Hematopoietic multipotent progenitor cell treated with erythropoietin and hydrocortisone succinate and interleukin-3 and kit ligand, for 6 days (in vitro differentiated cells): ENCODE measurements at places on chromosomes 7 and 10.

DNA sequence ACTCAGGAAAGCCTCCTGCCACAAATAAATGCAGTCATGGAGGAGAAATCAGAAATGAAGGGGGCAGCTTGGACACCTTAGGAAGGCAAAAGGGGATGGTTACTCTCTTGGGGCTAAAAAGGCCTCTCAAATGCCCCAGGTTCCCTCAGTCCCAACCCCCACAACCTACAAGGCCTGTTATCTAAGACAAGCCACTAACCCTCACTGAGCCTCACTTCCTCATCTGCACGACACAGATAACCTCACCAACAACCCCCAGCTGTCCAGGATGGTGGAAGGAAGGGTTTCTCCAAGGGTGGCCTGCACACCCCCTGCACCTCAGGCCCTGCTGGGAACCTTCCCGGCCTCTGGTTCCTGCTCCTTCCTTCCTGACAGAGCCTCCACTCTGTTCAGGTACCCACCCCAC, 29.2 kb downstream of the SORBS1 start:
- peak; percentile 99 for DNase-seq

DNA sequence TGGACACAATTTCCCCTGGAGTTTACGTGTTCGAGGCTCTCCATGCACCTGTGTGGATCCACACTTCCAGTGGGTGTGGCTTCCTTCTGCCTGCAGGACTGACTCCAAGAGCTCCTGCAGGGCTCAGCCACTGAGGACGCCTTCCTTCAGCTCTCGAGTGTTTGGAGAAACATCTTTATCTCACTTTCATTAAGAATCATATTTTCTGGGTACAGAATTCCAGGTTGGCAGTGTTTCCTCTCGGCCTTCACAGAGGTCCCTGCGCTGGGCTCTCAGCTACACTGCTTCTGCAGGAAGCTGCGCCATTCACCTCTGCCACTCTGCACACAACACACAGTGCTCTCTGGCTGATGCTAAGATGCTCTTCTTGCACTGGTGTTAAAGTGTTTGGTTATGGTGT, 69.9 kb upstream of the NKX6-2 start:
- no peak for DNase-seq

DNA sequence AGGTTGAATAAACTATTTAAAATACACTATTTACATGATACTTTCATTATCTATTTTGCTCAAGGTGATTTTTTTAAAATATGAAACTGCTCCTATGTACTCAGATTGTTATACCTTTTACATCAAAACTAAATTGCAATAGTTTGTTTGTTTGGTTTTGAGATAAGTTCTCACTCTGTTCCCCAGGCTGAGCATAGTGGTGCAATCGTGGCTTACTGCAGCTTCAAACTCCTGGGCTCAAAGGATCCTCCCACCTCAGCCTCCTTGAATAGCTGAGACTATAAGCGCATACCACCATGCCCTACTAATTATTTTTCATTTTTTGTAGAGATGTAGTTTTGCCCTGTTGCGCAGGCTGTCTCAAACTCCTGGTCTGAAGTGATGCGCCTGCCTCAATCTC, 12.7 kb downstream of the TAS2R60 start:
- no peak for DNase-seq

- DNase-seq = no peak
Measured at GRCh38 chr10:129965425-129965808, 1.3 kb upstream of the EBF3 start.

DNA sequence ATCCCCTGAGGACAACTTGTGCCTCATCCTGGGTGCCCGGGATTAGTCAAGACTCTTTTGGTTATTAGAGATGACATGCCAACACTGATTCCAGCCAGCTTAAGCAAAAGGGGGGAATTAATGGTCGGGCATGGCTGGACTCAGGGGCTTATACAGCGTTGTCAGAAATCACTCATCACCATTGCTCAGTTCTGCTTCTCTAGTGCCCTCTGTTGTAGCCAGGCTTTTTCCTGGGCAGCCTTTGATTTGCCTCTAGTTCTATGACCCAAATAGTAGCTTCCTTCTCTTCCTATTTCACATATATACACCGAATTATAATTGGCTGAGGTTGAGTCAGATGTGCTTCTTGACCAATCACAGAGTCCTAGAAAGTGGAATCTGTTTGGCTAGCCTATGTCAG, 192.0 kb upstream of the HABP2 start:
- no peak for DNase-seq

DNA sequence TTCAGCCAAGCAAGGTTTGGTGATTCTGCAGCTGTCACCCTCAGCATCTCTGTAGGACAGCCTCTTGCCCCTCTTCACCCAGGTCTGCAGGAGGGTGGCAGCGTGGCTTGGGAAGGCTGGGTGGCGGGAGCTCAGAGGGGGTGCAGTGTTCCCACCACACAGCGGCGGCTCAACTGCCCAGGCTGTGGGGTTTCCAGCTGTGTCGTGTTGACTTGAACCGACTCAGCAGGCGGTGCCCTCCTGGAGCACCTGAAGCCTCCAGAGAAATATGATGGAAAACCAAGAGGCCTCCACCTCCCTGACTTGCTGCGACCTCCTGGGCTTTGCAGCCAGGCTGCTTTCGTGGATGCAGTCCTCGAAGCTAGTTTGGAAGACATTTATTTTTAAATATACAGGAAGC, 68.0 kb upstream of the KLF6 start:
- no peak for DNase-seq

DNA sequence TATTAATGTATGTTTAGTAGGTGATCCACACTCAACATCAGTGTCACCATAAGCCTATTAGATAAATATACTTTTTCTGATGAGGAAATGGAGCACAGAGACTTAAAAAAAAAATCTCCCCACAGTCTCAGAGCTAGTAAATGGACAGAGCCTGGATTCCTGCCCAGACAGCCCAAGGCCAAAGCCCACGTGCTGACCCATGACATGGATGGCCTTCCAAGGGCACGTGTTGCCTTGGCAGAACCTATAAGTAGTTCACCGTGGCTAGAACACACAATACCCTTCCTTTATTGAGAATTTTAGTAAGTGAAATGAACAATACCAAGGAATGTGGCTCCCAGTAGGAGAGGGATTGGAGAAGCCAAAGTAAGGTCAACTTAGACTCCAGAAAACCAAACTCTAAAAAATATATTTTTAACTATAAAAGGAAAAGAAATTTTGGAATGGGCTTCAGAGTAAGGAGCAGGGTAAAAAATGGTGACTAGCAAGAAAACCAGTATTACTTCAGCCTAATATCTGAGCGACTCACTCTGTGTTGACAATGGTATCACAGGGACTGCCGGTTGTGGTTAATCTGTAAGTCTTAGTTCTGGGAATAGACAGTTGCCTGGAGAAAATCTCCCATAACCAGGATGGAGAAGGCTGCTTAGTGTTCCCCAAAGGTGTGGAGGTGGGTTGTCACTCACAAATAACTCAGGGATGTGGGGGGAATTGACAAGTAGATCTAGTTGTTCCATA, 223.0 kb downstream of the SORCS1 start:
- no peak for DNase-seq

- no peak for DNase-seq
Measured at GRCh38 chr10:6074489-6075301, 12.5 kb upstream of the IL2RA start.

- DNase-seq = peak; percentile 74
Measured at GRCh38 chr10:102644066-102644645, at the start of gene TRIM8. TRIM8 (plus strand) TSS chr10:102644479; CDS start chr10:102644618, 139 bp downstream.

- no peak for DNase-seq
Measured at GRCh38 chr10:71819441-71819861, 31.6 kb downstream of the PSAP start.

DNA sequence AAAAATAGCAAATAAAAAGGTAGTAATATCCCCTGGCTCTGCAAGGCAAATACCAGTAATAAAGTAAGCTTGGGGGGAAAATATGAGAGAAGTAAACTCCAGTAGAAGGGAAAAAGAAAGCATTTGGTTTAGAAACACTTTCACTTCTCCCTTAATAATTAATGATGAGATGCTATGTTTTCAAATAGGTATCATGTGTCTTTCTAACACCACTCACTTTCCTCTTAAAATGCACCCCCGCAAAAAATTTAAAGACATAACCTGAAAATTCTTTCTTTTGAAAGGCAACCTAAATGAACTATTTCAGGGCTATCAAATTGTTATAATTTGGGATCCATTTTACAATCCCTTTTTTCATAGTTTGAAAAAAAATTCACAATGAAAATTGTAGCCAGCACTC, 240.3 kb downstream of the SNX10 start:
- no peak for DNase-seq

DNA sequence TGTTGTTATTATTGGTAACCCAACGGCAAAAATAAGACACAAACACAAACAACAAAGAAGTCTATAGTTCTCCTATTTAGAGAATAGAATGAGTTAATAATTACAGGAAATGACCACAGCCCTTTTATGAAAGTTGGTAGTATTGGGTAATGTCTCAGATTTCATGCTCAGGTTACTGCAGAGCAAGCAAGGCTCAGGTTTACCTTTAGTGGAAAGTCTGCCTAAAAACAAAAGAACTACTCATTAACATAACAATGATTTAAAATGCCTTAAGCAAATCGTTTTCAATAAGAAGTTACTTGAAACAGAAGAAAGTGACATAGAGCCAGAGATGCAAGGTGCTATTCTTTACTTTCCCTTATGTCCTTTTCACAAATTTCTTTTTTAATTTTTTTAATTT, 441.2 kb downstream of the PLXDC2 start:
- DNase-seq = no peak

GRCh38 chr7:36870625-36871354, 146.5 kb upstream of the AOAH start:
- no peak for DNase-seq

- DNase-seq = peak; percentile 79
Measured at GRCh38 chr7:90595801-90596670, at the start of gene CDK14. CDK14 (plus strand) TSS chr7:90596321; CDS start chr7:90596628, 307 bp downstream.

- peak; percentile 93 for DNase-seq
Measured at GRCh38 chr7:155206318-155207020, 91.2 kb upstream of the INSIG1 start.

DNA sequence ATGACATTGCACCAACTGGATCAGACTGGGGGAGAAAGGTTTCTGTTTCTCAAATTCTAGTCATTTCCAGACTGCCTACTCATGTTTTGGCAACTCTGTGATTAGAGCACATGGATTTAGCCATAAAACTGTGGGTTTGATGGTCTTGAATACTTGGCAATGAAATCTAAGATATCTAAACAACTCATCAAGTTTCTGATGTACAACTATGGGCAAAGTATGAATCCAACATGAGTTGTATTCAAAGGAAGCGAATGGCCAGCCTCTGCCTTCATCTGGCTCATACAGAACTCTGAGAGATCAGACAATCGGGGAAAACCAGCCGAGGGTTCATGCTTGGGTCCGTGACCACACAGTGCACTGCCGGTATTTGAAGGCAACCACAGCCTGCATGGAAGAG, 144.3 kb downstream of the ADAM12 start:
- DNase-seq = no peak

DNA sequence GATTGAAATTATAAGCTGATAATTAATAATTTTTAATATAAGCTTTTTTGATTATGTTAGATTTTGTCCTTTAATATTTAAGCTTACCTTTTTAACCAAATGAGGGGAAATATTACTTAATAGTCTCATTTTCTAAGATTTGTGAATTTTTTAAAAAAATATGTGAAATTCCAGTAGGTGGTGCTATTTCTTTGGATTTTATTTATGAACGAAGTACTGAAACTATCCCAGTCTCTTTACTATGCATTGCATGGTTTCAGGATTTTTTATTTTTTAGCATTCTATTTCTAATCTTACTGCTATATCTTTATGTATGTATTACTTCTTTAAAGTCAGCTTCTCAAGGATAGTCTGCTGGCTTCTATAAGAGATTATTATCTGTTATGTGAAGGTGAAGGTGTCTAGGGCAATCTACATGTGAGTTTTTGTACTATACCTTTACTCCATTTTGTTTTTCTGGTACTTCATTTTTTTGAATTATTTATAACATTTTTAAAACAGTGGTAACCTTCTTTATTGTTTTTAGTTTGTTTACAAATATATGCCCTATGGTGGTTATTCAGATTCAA, 78.3 kb downstream of the ATRNL1 start:
- peak; percentile 47 for DNase-seq

DNA sequence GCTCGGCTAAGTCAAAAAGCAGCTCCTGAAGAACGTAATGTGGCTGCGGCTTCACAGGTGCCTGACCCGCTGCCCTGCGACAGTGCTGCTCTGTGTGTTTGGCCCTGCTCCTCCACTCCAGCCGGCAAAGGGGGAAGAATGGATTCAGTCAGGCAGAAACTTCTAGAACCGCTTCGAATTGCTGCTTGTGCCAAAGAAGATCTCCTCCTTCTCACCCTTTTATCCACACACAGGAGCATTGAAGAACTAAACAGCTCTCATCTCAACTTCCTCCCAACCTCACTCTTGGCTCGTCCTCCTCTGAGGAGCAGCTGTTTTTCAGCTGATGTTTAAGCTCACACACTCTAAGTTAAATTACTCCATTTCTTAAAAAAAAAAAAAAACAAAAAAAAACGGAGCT, 651.4 kb downstream of the INHBA start:
- DNase-seq = no peak

DNA sequence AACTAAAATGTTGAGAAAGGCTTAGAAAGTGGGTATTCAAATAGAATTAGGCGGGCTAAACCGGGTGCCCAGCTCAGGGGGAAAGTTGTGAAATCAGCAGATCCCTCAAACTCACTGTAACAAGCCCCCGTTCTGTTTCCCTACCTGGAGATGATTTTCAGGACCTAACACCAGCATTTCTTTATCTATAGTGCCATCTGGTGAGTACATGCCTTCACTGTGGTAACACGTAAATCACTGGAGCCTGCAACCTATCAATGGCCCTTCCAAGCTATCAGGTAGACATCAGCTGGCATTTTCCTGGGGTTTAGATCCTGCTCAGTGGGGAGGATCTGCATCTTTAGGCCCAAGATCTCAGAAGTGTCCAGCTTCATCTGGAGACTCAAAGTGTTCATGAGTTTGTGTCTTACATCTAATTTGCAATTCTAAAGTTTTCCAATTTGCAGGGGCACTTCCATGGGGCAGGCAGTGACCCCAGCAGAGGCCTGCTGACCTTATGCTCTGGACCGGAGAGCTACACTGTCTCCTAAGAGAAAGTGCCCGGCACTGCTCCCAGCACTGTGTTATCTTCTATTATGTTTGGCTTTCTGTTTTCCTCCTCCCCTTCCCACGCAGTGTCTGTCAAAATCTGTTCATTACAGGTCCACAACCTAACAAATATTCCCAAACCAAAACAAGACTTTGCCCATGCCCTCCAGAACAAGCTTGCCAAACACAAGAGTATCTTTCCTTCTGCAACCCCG, 132.5 kb downstream of the LSM5 start:
- DNase-seq = peak; percentile 24

DNA sequence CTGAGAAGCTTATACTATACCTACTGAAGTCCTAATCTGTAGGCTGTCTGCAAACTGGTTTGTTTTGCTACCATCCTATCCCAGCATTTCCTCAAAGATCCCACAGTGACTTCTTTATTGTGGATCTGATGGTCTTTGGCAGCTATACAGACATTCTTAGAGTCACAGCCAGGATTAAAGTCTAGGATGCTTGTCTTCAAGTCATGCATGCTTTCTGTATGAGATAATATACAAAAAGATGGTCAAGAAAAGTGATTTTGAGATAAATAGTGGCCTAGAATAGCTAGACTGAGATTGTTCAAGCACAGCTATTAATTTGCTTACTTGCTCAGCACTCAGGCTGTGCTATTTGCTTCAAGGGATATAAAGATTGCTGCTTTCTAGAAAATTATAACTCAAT, 454.4 kb downstream of the AUTS2 start:
- no peak for DNase-seq
